ENCODE measurements at places on chromosomes 5 and 9.

DNA sequence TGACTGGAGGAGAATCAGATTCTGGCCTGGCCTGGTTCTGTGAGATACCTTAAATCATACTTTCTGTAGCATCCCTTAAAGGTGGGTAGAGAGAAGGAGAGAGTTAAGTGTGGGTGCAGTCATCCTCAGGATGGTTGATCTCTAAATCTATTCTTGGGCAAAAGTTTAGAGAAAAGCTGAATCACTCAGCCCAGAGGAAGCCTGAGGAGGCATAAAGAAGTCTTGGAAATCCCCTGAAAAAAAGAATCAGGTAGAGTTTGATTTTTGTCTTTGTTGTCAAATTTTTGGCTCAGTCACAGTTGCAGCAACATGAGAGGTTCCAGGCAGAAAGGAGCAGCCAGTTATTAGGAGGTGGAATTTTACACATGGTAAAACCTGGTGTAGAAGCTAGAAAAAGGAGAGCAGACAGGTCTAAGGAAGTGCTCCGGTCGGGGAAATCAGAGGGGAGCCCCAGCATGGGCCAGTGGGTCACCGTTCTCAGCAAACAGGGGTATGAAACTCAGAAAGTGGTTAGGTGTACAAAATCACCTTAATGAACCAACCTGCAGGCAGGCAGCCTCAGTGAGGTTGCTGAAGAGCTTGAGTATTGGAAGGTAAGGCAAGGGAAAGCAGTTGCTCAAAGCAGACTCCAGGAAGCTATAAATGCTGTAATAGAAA lies 116.2 kb upstream of the CNTLN start:
- no peak for DNase-seq

DNA sequence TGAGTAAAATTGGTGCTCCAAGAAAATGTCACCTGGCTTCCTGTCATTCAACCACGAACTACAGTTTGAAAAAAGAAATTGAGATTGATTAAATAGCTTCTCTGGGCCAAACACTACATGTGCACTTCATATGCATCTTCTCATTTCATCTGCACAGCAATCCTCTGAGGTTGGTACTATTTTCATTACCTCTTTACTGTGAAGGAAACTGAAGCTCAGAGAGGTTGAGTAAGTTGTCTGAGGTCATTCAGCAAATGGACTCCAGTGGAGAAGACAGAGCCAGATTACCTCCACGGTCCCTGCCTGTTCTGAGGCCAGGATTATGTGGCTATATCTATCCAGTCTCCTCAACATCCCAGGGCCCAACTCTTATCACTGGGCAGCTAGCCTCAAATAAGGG lies 46.5 kb downstream of the SLC6A7 start:
- no peak for DNase-seq

DNA sequence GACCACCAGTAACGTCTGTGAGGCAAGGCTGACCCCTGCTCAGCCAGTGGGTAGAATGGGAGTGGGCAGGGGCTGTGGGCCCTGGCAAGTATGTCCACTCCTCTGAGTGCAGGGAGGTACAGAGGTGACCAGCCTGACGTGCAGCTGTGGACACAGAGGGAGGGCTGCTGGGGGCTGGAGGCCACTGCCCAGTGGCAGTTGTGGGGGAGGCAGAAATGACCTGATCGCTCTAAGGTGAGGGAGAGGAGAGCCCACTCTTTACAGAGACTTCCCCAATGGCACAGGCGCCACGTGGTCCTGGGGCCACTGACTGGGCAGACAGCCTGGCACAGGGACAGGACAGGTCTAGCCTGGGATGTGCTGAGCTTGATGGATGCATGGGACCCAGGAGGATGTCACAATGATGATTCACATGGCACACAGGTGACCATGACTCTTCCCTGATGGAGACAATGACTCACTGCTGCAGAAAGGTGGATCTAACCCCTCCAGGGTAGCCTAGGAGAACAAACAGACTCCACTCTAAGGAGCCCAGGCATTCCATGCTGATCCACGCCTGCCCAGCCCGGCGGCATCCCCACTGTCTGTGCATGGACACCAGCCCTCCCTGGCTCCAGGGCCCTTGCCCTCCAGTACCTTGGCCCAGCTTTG lies 7.7 kb downstream of the LPCAT1 start:
- no peak for DNase-seq

DNA sequence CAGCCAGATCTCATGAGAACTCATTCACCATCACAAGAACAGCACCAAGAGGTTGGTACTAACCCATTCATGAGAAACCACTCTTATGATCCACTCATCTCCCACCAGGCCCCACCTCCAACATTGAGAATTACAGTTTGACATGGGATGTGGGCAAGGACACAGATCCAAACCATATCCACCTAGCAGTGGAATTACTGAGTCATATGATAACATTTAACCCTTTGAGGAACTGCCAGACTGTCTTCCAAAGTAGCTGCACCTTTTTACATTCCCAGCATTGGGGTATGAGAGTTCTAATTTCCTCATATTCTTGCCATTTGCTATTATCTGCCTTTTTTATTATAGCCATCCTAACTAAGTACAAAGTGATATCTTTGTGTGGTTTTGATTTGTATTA lies 51.9 kb downstream of the CTNNA1 start:
- DNase-seq: no peak

GRCh38 chr9:71812385-71812784 lies 44.1 kb upstream of the CEMIP2 start:
- DNase-seq: no peak

All from stimulated activated CD4-positive, alpha-beta T cell treated with anti-CD3 and anti-CD28 coated beads, Interleukin-12 subunit alpha, Interleukin-12 subunit beta, amount 100 ng/mL, for 24 hours (primary cell).